NCI-H1092 treated with DMSO at 0.1 percent for 48 hours (cell line): ENCODE measurements at places on chromosomes 11 and 22.

DNA sequence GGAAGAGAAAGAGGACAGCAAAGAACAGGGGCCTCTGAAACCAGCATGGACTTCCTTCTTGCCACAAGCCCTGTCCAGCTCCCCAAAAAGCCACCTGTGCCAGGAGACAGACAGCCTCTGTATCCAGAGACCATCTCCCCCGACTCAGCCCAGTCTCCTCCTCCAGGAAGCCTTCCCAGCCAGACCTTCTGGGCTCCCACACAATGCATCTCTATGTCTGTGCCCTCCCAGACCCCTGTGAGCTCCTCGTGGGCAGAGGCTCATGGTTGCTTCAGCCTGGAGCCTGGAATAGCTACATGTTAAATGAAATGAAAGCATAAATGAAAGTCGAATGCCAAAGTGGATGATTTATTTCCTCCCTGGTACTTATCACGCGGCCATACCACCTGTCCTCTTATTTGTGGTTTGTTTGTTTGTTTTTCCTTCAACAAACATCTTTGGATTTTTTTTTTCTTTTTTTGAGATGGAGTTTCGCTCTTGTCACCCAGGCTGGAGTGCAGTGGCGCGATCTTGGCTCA is 7.3 kb upstream of the ARAP1 start:
- DNase-seq = peak; percentile 69

DNA sequence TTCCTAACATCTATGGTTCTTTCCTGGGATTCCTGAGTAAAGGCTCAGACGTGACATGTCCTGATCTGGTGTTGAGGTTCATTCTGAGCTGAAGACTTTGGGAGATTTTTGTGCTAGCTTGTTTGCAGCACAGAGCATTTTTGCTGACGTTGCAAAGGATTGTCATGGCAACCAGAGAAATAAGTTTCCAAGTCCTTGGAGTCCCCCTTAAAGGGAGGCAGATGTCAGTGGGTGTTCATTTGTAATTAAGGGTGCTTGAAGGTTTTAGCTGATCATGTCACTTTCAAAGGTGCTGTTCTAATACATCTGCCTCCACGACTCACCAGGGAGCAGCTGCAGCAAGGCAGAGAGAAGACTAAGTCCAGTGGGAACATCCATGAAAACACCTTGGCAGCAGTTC is 5.4 kb upstream of the SYN3 start:
- DNase-seq = no peak

DNA sequence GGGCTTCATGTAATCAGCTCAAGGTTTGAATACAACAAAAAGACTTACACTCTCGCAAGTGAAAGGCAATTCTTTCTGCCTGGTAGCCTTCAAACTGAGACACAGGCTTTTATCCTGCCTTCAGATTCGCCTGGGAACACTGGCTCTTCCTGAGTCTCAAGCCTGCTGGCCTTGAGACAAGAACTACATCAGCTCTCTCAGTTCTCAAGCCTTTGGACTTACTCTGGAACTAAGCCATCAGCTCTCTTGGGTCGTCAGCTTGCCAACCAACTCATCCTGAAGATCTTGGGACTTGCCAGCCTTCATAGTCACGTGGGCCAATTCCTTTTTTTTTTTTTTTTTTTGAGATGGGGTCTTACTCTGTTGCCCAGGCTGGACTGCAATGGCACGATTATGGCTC is 35.7 kb upstream of the LRRC10B start:
- DNase-seq = no peak

- peak; percentile 11 for DNase-seq
Observed at GRCh38 chr11:124863137-124863825, 2.0 kb upstream of the ROBO3 start.

DNA sequence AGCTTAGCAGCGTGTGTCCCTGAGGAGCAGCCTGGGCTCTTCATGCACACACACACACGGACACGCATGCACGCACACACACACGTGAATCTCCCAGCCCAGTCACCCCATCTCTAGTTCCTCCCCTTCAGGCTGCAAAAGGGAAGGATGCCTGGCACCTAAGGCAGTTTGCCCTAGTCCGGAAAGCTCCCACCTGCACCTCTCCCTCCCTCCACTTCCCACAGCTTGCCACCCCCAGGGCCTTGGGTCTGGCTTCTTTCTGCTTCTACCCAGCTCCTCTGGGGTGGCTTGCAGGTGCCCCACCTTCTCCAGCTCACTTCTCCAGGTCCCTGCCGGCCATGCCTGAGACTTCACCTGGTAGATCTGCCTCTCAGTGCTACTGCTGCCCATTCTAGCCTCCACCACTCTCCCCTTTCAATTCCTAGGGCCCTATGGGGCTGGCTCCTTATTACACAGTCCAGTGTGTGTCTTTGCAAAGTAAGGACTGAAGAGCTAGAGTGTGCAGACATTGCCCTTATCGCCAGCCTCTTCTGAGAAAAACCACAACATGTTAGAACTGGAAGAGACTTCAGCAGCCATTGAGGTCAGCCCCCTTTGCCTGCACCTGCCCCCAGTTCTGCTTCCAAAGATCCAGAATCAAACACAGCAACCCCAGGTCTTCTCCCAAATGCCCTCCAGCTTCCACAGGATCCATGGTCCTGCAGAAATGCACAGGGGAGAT is 33.5 kb upstream of the CHST1 start:
- no peak for DNase-seq
